Amniotic stem cell (primary cell): ENCODE measurements at places on chromosomes 12 and 14.

DNA sequence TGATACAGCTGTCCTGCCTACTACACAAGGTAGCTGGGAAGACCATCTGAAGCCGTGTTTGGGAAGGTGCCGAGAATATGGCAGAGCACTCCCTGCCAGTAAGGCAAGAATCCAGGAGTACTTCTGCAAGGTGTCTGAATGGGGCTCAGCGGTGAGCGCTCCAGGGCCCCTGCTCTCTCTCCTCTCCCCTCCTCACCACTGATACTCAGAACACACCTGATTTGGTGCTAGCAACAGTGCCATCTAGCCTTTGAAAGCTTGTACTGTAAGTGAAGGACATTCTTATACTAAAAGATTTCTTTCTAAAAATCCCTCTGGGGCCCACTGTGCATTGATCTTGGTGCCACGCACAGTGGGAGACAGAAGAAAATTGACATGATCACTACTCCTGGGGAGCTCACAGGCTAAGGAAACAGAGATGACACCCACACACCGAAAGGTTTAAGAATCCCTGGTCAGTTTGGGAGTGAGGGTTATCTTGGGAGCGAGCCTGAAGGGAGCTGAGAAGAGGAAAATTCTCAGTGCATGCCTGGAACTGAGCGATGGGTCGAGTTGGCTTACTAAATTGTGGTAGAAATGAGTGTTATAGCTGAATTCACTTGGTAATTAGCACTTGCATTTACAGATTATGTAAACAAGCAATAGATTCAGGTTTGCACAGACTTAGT lies 216.9 kb downstream of the NTF3 start:
- peak; percentile 14 for DNase-seq

GRCh38 chr14:39467889-39468524 lies 35.8 kb upstream of the FBXO33 start:
- DNase-seq, result no peak

GRCh38 chr12:125786143-125786542 lies 720.9 kb downstream of the AACS start:
- DNase-seq, result no peak

DNA sequence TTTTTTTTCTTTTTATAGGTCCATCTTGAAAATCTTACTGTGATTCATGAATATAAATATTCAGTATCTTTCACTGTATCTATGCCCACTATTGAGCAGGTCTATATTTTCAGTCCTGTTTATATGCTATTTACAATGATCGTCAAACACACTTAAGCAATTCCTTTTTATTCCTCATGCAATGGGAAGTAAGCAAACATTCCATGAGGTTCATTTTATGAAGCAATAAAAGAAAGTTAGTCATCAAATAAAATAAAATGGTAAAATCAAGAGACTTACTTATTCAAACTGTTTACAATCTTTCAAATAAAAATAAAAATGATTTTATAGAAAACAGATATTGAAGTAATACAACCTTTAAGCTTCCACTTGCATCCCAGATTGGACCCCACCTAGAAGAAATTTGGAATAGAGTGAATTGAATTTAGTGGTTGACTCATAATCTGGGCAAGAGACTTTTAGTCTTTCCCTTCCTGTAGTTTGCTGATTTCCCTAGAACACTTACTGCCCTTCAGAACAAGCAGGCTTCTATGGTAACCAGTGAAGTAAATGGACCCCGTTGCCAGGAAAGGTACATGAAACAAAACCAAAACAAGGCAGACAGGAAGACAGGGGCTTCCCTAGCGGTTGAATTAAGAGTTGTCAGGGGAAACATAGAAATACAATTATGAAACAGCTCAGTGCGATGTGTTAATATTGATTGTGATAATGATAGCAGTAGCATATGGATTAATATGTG lies 241.0 kb upstream of the ATP2B1 start:
- DNase-seq, result no peak

DNA sequence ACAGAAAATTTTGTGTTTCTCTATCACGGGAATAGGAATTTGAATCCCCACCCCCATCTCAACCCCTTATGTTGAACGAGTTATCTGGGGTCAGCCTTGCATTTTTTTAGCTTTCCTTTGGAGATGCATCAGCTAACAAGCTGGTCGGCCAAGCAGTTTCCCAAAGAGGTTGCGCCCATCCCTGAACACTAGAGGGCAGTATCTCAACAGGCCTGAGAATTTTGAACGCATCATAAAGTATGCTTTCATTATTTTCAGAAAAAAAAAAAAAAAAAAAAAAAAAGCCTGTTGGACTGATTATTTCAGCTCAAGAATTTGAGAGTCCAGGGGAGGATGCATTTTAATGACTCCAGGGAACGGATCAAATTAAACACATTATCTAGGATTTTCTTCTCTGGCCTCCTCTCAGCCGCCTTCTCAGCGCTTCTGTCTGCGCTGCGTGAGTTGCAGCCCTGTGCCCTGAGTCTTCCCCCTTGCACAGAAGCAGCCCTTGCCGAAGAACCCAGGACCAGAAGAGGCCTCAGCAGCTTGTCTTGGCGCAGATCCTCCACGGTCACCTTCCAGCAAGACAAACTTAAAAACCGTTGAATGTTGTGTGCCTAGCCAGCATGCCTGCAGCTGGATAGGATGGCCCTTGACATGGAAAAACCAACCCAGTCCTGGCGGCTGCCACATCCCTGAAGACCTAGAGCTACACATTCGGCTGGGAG lies 76.6 kb upstream of the GZMB start:
- peak; percentile 2 for DNase-seq

GRCh38 chr14:56855891-56856461 lies 45.7 kb upstream of the OTX2 start:
- DNase-seq, result no peak

- DNase-seq, result no peak
Measured at GRCh38 chr14:65193916-65194590, 91.7 kb upstream of the MAX start.

DNA sequence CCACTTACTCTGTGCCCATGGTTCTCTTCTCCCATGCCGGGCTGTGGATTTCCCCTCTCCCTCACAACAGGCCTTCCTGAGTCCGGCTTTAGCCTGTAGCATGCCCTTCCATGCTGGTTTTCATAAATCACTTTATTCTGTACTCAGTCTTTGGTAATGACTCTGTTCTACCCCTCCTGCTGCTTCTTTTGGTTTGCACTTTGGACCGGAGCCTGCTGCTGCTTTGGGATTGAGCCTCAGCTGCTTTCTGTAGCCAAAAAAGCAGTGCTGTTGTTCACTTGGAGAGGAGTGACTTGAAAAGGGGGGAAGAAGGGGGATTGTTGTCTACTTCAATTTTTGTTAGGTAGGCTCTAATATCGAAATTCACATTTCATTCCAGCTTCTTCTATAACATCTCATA lies 8.5 kb upstream of the SLC6A13 start:
- DNase-seq, result no peak

DNA sequence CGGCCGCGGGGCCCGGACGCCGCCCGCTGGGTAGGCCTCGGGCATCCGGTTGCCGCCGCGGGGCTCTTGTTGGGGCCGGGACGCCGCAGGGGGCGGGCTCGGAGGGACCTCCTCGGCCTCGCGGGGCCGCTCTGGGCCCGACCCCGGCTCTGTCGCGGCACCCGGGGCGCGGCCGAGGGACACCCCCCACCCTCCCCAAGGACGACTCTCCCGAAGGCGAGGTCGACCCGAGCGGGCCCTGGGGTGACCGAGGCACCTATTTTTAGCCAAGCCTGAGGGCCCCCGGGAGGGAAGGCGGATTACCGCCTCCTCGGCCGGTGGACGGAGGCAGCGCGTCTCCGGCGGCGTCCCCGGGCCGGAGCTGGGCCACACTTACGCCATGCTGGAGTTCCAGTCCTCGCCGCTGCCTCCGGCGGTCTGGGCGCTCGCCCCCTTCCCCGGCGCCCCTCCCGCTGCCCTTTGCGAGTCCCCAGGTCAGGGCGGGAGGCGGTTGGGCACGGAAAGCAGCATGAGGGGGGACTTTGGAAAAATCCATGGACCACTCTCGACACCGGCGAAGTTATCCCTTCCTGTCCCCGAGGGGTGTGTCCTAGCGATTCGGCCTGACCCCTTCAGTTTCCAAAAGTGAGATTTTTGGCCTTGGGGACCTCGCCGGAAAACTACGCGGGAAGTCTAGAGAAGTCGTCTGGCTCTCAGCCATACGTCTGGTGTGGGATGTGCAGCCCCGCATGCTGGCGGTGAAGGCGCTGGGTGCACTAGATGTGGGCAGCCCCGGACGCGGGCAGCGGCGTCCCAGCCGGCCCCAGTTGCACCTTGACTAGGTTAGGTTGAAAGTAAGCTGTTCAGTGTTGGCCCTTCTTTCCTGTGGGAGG lies 699 bp downstream of the KTN1 start:
- DNase-seq, result no peak

DNA sequence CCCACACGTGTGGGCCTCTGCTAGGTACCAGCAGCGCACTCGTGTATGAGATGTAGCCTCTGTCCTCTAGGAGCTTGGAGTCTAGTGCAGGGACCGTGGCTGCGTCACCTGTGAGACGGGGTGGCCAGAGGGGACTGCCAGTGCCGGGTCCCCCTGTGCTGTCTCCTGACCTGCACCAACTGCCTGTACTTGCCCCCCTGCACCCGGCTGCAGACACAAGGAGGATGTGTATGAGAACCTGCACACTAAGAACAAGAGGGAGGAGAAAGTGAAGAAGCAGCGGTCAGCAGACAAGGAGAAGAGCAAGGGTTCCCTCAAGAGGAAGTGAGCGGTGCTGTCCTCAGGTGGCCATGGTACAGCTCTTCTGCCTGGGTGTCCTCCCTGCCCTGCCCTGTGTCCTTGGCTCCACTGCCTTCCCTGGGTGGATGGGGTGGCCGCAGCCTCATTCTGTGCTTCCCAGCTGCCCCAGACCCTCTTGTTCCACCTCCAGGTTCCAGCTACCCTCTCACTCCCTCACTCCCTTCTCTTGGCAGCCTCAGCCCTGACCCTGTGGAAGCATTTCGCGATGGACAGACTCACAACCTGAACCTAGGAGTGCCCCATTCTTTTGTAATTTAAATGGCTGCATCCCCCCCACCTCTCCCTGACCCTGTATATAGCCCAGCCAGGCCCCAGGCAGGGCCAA lies 9.6 kb downstream of the PTPN6 start:
- no peak for DNase-seq

DNA sequence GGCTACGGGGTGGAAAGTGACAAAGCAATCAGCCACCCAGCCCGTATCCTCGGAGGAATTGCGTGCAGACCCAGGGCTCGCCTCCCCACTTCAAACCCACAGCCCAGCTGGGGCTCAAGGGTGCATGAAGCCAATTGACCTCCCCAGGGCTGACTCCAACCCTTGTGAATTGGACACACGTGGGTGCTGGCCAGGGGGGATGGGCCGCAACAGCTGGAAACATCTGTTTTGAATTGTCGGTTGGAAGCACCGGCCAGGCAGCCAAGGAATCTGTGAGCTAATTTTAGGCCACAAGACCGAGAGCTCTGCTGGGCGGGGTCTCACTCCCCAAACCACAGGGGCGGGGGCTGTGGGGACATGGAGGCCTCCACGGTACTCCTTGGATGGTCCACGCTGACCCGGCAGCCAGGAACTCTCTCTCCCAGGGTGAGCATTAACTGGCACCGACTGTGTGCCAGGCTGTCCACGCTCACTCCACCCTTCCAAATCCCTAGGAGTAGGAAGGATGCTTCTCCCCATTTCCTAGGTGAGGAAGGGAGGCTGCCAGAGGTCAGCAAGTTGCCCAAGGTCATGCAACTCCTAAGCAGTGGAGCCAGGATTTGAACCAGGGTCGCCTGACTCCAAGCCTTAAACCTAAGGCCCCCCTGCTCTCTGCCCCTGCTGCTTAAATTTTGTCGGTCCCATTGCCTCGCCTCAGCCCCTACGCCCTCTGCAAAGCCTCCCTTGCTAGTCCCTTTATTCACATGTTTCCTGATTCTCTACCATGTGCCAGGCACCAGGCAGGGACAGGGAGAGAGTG lies 11.9 kb upstream of the TMEM119 start:
- peak; percentile 48 for DNase-seq

- DNase-seq, result no peak
Measured at GRCh38 chr12:124565656-124566160, 1.7 kb downstream of the NCOR2 start.

DNA sequence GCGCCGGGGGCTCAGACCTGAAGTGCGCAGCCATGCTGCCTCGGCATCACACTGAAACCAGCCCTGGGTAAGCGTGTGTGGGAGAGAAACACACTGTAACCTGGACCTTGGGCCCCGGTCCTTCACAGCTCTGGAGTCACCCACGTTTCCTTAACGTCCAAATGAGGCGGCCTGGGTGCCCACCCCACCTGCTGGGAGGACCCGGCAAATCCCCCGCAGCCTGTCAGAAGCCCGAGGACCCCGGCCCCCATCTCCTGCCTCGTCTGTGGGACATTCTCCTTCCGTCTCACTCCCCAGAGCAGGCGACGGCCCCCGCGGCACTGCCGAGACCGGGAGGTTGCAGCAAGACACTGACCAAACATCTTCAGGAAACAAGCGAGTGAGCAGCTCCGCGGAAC lies 66.5 kb upstream of the GALNT9 start:
- no peak for DNase-seq

DNA sequence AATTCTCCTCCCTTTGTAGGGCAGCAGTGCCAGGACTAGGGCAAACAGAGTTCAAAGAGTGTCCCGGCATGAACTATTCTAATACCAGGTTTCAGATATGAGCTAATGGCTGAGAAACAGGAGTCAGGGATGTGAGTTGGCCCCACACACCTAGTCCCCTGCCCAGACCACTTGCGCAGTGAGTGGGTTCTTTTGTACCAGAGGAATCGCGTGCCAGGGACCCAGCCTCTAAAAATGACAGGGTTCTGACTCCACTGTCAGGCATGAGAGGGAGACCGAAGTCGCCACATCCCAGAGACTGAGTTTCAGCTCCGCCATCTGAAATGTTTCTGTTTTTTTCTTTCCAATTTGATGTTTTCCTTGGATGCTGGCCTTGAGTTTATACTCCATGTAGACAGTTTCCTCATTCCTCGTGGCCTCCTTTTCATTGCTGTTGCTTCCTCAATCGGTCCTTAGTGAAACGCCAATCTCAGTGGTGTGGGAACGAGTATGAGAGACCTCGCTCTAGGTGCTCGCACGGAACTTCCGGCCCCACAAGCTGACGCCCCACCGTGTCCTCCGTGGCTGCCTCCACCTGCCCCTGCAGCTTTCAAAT lies 31.5 kb downstream of the FBXL14 start:
- DNase-seq, result no peak

- DNase-seq, result no peak
Measured at GRCh38 chr12:11661491-11662089, 12.1 kb downstream of the ETV6 start.

DNA sequence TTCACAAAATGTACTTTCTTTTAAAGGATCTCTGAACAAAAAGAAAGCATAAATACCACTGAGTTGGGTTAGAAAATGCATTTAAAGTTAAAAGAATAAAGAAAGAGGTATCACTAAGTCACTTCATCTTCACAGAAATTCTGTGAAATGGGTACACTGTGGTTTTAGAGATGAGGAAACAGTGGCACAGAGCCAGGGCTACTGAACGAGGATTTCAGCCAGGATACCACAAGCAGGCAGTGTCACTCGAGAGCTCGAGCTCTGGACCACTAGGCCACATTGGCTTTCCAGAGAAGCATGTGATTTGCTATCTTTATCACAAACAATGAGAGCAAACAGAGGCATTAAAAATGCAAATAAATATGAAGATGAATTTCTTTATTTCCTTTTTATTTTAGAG lies 51.0 kb downstream of the WDHD1 start:
- no peak for DNase-seq

- DNase-seq, result no peak
Measured at GRCh38 chr14:23442721-23443356, 7.4 kb upstream of the MYH7 start.
